Transverse colon (tissue), 4 donors: ENCODE measurements at places on chromosomes 4 and X. TPM values are rescaled to one million over a fixed set of nuclear protein-coding genes. Genes with fewer than 3 reads are reported as not detected.

Gene PNCK
- 6.5 TPM for total RNA-seq

Gene STAP1
- total RNA-seq: 0.55 TPM

Gene CYLC1
- total RNA-seq: not detected

Gene HEPH
- total RNA-seq: 126 TPM

Gene PWWP3B
- total RNA-seq: not detected

Gene NAP1L5
- total RNA-seq: 3.5 TPM

- DNase-seq: no peak
These were observed 24.7 kb downstream of the MAGEC1 start for GRCh38 chrX:141928432-141928831.

DNA sequence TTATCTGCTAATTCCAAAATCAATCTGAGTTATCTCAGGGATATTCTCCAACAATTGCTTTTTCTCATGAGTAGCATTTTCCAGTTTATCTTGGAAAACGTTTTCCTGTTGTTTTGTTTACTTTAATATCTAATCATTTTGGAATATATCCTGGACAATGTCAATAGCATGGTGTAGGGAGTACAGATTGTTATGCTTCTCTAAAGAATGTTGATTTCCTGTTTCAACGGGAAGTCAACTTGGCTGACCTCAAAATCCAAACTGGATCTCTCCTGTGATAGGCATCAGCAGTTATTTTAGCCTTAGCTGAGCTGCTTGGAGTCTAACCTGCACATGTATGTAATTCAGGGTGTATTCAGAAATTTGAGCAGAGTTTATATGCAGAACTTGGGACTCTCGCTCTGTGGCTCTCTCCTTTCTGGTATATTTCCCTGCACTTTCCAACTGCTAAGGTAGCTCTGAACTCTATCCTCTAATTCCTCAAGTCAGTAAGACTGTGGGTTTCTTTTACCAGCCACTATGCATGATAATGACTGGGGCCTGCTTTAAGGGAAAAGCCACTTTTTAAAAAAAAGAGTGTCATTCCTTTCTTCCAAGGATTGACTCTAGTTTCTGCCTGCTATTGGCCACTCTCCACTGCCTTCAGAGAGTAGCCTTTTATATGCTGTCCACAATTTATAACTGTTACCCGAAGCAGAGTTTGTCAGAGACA lies 7.7 kb downstream of the PRSS48 start:
- DNase-seq: no peak

- DNase-seq: no peak
These were observed 3.2 kb downstream of the SEL1L3 start for GRCh38 chr4:25859429-25860148.

DNA sequence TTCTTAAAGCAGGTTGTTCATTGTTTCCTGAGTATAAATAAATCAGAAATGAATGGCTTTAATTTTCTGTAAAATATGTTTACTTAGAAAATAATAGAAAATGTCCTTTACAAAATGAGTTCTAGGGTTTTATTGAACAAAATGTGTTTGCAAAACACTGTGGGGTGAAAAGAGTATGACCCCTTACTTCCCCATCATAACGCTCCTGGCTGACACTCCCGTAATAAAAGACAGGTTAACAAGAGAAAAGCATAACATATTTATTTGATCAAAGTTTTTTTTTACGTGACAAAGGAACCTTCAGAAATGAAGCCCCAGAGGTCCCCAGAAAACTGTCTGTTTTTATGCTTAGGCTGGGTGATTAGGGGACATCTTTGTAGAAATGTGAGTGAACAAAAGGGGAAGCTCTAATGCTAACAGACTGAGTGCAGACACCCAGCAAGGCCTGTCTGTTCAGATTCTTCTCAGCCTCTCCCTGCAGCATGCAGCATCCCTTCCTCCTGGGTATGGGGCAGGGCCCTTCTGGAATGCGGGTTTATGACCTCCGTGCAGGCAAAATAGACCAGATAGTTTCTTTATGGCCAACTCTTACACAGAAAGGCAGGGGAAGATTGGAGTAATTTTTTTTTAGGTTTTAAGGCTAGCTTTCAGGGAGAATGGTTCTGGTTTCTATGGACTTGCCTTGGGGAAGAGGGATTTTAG lies 26.1 kb downstream of the ZFP42 start:
- DNase-seq: peak; percentile 76

DNA sequence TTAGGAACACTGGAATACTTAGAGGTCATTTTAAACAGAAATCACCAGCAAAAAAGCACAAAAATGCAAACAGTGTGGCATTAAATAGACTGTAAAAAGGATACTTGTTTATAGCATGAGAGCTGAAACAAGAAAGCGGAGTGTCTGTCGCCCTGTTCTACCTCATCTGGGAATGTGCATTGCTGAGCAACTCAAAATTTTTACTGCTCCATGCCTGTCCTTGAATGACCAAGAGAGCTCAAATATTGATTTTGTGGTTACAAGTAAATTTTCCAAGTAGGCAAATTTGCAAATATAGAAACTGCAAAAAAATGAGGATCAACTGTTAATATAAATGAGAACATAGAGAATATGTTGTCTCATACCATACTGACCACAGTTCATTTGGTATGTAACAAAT lies 25.5 kb downstream of the AP1AR start:
- no peak for DNase-seq

GRCh38 chr4:155809835-155810234 lies 51.0 kb downstream of the GUCY1B1 start:
- no peak for DNase-seq

DNA sequence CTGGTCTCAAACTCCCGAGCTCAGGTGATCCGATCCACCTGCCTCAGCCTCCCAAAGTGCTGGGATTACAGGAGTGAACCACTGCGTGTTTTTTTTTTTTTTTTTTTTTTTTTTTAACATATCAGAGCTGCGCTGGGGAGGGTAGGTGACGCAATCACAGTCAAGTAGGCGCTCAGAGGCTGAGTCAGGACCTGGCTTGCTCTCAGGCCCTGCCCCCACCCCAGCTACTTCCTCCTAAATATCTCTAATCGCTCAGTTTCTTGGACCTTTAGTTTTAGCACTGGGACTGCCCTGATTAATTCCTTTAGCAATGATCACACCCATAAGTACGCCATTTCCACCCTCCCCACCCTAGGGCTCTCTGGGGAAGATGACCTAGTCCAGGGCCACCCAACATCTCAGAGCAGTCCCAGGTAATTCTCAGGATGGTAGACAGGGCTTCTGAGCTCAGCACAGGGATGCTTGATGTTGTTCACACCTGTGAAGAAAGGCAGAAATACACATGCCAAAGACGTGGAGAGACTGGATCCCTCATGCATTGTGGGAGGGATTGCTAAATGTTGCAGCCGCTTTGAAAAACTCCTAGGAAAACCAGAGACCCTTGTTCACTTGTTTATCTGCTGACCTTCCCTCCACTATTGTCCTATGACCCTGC lies 50.2 kb downstream of the DDX3X start:
- DNase-seq: peak; percentile 79

GRCh38 chr4:7995866-7996265 lies 56.2 kb upstream of the AFAP1 start:
- DNase-seq: no peak

DNA sequence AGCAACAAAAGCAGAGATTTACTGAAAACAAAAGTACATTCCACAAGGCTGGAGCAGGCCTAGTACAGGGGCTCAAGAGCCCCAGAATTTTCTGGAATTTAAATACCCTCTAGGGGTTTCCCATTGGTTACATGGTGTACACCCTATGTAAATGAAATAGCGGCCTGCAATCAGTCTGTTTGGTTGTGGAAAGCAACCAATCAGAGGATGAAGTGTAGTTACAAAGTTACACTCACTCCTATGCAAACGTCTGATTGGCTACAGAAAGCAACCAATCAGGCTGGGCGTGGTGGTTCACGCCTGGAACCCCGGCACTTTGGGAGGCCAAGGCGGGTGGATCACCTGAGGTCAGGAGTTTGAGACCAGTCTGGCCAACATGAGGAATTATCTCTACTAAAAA lies 13.8 kb upstream of the TXLNG start:
- no peak for DNase-seq

GRCh38 chrX:97909245-97909644 lies 1025.5 kb downstream of the RPA4 start:
- DNase-seq: no peak

DNA sequence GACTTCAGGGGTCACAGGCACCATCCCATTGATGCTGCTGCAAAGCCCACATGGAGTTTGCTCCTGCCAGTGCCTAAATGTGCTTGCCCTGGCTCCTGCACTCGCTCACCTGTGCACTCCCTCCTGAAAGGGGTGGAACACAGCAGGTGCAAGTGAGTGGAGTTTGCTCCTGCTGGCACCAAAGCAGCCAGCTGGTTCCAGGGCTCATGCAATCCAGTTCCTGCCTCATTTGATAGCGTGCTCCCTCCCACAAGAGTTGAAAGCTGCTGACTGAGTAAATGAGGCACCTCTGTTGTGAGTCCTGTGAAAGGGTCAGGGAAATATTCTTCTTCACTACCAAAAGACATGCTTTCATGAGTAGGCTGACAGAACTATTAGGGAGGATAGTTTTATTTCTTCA lies 30.5 kb downstream of the CXCL8 start:
- peak; percentile 70 for DNase-seq

- no peak for DNase-seq
These were observed 120.4 kb downstream of the NDST3 start for GRCh38 chr4:118154649-118155048.

DNA sequence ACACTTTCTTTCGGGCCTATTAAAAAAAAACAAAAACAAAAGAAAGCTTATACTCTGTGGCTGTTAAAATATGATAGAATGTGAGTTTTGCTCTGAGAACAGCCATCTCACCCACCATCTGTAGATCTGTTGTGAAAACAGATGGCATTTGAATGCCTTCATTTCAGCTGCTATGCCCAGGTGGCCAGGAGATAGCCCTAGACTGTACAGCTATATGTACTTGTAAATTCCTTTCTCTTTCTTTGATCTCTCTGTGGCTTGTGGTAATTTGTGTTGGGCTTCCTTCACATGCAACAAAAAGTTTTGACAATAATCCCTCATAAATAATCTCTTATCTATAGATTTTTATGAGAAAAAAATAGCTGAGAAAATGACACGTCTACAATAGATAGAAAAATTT lies 38.1 kb downstream of the PNPLA4 start:
- DNase-seq: no peak

DNA sequence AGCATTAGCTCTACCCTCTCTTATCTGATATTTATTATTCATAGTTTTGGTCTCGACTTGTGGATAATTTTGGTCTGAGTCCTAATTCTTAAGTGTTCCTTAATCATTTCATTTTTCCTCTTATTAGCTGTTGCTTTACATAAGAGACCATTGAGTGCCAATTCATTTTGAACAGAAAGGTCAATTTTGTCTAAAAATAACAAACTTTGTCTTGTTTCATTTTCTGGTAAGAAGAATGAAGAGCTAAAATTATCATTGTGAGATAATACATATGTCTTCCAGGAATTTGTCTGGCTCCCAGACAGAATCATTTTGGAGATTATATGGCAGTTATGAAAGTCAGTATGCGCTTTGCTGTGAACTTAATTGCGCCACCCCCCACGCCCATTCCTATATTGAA lies 1471.8 kb downstream of the PCDH7 start:
- DNase-seq: no peak

DNA sequence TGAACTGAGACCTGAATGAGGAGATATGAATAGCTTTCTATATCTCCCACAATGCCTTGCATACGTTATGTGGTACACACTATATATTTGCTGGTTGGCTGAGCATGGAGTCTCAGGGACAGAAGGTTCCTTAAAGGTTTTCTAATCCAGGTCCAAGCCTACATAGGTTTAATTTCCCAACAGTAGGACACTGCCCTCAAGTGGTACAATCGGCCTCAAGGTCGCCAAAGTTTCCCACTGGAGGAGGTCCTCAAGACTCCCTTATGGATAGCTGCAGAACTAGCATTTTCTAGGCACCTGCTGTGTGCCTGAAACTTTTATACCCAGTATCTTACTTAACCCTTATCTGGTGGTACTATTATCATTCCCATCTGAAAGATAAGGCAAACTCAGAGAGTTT lies 21.0 kb upstream of the EFNB1 start:
- DNase-seq: no peak

GRCh38 chrX:152103866-152104265 lies 34.5 kb downstream of the MAGEA10 start:
- DNase-seq: no peak

DNA sequence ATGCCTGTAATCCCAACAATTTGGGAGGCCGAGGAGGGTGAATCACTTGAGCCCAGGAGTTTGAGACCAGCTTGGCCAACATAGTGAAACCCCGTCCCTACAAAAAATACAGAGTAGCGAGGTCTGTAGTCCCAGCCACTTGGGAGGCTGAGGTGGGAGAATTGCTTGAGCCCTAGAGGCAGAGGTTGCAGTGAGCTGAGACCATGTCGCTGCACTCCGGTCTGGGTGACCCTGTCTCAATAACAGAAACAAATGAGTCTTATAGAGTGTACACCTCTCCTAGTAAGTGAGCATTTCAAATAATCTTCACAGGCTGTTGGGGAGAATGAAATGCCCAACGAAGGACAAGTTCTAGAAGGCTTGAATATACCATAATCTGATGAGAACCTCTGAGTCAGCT lies 5.5 kb downstream of the UCHL1 start:
- no peak for DNase-seq

DNA sequence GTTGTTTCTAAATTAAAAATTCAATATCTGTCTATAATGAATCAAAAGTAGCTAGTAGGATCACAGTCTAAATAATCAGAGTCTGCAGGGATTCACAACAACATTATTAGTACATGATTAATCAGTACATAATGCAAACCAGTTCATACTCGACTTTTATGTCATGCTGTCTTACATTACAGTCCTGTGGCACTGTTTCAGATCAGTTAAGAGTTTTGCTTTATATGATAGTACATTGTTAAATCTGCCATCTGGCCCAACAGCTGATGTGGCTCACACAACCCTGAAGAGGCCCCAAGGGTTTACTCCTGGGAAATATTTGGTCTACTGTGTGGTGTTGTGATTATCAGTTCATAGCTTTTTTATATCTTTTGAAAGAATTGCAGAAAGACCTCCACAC lies 247.1 kb upstream of the ETNPPL start:
- no peak for DNase-seq

DNA sequence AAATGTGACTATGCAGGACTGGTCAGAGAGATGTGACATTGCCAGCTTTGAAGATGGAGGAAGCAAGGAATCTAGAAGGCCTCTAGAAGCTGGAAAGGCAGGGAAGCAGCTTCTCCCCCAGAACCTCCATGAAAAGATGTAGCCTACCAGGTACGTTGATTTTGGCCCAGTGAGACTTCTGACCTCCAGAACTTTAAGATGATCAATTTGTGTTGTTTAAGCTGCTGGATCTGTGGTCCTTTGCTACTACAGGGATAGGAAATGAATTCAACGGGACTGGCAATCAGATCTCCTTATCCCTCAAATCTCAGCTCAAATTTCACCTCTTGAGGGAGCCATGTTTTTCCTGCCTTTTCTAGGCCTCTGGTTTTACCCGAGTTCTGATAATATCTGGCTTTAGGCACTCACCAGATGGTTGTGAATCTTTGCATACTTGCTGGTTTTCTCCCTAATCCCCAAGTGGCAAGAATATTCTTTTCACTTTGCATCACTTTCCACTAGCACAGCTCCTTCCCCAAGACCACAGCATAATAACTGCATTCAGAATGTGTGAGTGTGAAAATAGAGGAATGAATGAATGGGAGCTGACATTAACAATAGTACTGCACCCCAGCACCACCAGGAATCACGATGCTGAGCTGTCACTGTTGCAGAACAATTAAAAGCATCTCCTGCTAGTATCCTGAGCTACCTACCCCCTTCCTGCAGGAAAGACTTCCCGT lies 25.5 kb upstream of the TMSB4X start:
- no peak for DNase-seq

GRCh38 chr4:81442484-81443085 lies 29.1 kb downstream of the RASGEF1B start:
- DNase-seq: no peak
